Stimulated activated CD4-positive, alpha-beta T cell treated with anti-CD3 and anti-CD28 coated beads, Interleukin-4, amount 100 ng/mL, for 1 hour (primary cell): ENCODE measurements at places on chromosomes 12 and 14.

- no peak for DNase-seq
Observed at GRCh38 chr12:53867216-53868012, 71.2 kb upstream of the HOXC13 start.

DNA sequence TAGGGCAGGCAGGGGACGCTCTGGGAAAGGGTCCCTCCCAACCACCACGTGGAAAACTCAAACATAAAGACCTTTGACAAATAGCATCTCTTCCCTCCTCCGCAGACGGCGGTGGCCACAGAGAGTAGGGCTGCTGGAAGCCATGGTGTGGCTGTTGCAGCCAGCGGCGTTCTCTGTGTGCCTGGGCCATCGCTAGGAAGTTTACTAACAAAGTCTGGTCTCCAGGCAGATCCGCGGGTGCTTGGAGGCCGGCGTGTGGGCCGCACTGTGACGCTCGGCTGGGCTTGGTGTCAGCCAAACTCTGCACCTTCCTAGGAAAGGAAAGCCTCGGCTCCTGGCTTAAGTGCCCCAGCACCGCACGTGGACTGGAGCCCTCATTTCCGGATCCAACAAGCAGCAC, 65.6 kb downstream of the CCDC88C start:
- DNase-seq: no peak

DNA sequence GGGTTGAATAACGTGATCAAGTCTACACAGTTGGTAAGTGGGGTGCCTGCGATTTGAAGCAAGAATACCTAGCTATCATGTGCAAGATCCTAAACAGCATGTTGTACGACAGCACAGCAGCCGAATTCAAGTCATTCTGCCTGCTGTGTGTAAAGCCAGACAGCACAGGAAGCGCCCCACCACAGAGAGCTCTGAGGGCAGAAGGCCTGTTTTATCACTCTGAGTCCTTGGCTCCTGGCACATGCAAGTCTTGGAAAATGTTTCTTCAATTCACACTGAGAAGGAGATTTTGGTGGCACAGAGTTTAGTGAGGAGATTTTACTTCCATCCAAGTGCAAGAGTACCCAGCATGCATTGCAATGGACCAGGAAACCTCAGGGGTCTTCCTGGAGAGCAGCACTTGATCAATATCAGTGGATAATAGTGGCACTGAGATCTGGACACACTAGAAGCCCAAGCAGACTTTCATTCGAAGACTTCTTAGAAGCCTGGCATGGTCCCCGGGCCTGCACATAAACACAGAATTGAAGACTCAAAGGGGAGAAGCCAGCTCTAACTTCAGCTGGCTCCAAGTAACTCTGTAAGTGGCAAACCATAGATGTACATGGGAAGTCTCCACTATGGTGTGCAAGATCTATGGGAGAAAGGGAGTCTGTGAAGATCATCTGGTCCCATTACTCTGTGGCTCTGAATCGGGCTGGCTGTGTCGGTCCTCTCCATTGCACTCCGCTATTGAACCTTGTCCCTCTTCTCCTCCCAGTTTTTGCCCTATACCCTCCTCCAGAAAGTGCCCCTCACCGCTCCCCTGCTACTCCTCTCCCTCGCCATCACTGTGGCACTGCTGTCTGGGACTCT, 1.5 kb upstream of the KRT1 start:
- peak; percentile 9 for DNase-seq

DNA sequence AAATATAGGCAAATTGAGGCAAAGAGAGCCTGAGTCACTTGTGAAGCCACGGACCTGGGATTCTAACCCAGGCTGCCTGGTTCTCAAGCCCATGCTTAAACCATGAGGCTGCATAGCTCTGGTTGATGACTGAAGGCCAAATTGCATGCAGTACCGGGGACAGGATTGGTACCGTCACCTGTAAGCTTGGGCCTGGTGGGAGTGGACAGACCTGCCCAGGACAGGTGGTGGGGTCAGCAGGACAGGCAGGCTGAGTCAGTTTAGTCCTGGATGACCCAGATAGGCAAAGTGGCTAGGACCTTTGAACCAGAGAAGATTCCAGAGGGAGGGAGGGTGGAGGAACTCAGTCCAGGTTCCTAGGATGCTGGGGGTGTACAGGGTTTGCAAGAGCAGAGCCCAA, 25.8 kb downstream of the RIN3 start:
- DNase-seq: no peak

DNA sequence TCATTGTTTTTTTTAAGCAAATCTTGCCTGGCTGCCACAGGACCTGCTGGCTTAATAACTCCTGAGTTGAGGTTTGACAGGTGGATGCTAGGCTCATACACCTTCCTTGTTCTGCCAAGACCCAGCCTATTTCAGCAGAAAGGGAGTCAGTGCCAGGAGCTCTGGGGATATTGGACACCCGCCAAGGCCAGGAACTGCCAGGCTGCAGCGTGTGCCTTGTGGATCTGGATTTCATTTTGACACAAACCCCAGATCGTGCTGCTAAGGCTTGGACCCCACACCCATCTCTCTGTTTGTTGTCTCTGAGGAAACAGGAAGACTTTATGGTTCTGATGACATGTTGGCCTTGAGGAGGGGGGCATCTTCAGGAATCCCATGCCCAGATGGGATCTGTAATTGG, 44.4 kb upstream of the PRIMA1 start:
- no peak for DNase-seq
